ENCODE measurements at places on chromosomes 4 and X.

GRCh38 chrX:19776753-19777152 lies 110.6 kb downstream of the SH3KBP1 start:
- no peak for DNase-seq

GRCh38 chrX:115047181-115047580 lies 29.8 kb upstream of the IL13RA2 start:
- no peak for DNase-seq

DNA sequence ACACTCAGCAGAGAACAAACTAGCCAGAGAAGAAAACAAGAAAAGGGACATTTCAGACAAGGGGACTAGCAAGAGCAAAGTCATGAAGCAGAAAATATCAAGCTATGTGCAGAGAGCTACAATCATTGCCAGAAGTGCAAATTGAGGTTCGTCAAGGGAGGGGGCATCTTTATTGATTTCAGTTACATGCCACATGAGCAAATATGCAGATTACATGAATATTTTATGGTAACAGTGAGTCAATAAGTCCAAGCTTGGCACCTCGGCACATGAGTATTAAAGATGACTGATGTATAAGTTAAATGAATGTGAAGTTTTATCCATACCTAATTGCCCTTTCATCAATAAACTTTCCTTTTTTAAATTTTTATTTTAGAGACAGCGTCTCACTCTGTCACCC lies 238.1 kb upstream of the DIAPH2 start:
- DNase-seq, result no peak

DNA sequence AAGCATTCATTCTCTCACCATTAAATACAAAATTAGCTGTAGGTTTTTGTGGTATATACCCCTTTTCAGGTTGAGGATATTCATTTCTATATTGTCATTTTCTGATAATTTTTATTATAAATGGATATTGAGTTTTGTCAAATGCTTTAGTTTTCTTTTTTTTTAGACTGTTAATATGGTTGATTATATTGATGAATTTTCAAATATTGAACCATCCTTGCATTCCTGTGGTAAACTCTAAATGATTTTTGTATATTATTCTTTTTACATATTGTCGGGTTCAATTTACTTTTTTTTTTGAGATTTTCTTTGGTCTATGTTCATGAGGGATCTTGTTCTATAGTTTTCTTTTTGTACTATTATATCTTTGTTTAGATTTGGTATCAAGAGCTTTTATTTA lies 165.1 kb downstream of the GPAT3 start:
- no peak for DNase-seq

DNA sequence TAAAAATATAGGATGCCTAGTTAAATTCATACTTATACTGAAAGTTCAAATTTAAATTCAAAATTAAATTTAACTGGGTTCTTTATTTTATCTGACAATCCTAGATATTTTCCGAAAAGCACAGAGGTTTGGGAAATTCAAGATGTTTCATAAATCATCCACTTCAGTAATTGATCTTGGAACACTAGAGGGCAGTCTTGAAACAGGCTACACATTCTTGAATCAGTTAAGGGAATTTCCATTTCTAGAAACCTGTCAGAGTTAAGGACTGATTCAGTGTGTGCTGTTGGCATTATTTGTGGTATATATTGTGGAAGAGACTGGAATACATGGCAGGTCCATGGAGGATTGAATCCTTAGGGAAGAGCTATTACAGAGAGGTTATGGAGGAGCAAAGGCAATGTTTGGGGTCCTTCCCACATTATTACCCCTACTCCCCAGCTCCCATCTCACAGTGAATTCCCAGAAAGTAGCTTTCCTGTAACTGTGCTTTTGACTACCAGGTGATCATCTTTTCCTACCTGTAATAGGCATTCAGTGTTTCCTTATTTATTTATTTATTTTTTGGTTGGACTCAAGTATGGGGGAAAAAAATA lies 92.9 kb downstream of the EGF start:
- DNase-seq, result peak; percentile 62

DNA sequence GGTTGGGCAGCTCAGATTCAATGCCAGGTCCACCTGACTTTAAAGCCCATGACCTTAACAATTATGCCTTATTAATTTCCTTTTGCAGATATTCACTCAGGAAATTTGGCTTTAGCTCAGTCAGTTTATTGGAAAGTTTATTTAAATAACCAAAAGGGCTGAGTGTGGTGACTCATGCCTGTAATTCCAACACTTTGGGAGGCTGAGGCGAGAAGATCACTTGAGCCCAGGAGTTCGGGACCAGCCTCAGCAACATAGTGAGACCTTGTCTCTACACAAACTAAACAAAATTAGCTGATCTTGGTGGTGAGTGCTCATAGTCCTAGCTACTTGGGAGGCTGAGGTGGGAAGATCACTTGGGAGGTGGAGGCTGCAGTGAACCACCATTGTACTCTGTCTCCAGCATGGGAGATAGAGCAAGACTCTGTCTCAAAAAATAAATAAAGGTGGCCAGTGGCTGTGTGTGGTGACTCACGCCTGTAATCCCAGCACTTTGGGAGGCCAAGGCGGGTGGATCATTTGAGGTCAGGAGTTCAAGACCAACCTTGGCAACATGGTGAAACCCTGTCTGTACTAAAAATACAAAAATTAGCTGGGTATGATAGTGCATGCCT lies 43.3 kb downstream of the RHOH start:
- no peak for DNase-seq

DNA sequence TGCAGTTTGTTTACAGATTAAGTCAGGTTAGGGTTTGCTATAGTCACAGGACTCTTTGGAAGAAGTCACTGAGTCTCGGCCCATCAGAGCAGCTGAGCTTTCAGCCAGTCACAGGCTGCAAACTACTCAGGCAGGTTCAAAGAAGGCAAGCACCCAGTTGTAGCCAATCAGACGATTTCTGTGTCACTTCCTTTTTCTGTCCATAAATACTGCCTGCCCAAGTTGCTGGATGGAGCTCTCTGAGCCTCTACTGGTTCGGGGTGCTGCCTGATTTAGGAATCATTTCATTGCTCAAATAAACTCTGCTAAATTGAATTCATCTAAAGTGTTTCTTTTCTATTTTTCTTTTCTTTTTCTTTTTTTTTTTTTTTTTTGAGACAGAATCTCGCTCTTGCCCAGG lies 7.3 kb upstream of the SH3BP2 start:
- DNase-seq, result no peak

GRCh38 chrX:123357941-123358340 lies 173.9 kb downstream of the GRIA3 start:
- DNase-seq, result no peak

GRCh38 chr4:125951261-125951887 lies 636.6 kb downstream of the FAT4 start:
- peak; percentile 79 for DNase-seq

- no peak for DNase-seq
Observed at GRCh38 chr4:77819404-77819842, 255 bp upstream of the CNOT6L start.

DNA sequence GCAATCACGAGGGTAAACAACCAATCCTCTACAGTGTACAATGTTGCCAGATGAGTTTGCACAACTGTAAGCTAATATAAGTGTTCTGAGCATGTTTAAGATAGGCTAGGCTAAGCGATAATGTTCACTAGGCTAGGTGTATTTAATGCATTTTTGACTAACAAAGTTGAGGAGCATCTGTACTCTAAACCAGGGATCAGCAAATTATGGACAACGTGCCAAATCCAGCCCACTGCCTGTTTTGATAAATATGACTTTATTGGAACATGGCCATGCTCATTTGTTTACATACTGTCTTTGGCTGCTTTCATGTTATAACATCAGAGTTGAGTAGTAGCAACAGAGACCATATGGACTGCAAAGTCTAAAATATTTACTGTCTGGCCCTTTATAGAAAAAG lies 46.3 kb upstream of the ARHGEF6 start:
- DNase-seq, result no peak

- DNase-seq, result no peak
Observed at GRCh38 chrX:129932821-129933321, 26.9 kb downstream of the UTP14A start.

DNA sequence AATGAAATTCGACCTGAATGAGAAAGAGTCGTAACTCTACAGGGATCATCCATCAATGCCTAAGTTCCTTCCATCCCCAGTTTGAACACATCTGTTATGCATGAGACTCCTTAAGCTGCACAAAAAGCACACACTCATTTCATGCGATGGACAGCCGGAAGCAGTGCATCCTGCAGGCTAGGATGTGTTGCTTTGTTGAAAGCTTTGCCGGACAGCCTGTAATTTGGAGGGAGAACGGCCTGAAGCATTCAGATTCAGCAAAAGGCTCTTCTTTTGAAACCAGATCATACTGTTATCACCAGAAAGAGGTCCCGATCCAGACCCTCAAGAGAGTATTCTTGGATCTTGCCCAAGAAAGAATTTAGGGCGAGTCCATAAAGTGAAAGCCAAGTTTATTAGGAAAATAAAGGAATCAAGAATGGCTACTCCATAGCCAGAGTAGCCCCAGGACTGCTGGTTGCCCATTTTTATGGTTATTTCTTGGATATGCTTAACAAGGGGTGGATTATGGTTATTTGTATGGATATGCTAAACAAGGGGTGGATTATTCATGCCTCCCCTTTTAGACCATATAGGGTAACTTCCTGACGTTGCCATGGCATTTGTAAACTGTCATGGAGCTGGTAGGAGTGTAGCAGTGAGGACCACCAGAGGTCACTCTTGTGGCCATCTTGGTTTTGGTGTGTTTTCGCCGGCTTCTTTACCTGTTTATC lies 48.1 kb upstream of the DHRSX start:
- DNase-seq, result no peak

DNA sequence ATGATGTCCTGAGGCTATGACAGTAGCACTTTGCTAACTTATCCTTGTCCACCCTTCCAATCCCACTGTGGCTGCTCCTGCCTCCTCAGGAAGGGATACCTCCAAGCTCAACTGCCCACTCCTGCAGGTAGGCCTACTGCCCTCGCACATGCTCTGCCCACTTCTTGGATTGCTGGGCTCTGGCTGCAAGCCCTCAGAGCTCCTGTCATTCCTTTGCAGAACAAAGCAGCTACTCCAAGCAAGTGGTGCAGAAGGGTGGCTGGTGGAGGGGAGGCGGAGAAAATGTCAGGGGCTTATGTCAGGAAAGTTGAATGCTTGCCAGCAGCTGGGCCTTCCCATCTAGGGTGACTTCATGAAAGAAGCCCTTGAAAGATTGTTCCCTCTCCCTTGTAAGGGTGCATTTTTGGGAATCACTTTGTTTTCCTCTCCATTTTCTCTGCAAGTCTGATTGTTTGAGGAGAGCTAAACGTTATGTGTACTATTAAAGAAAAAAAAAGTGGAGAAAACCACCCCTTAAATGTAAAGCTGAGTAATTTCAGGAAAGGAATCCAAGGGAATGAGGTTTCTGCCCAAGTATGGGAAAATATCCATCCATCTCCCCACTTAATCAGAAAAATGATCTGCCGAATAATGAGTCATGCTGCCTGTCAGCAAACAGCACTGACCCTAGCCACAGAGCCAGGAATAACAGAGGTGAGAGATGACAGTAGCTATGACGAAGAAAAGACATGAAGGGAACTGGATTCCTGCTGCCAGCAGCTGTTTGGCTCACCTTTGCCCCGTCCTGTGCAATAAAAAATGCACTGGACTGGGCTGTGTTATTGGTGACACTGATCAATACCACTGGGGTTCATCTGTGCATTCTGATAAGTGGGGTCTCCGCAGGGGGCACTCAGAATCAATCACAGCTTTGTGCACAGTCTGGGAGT lies 102.0 kb downstream of the RTL5 start:
- DNase-seq, result peak; percentile 17

DNA sequence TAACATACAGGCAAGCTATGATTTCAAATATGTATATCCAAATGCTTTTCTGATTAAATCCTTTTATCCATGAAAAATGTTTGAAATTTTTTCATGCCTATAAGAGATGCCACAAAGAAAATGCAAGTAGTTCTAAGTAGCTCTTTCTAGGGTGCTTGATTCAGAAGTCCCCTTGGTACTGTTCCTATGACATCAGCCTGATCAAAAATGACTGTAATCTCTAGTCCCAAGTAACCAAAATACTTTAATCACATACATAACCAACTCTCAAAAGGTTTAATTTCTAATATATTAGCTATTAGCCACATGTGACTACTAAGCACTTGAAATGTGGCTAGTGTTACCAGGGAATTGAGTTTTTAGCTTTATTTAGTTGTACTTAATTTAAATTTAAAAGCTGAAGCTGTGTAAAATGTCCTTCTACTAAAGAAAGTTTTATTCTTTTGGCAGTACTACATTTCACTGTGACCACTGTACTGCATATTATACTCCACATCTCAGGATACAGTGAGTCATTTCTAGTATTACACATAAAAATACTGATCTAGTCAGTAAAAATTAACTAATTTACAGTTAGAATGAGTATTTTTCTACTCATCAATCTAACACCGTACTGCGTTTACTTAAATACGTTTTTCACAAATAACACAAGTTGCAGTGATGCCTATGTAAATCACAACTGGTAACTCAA lies 33.9 kb downstream of the FBXW7 start:
- DNase-seq, result no peak

- DNase-seq, result peak; percentile 95
Observed at GRCh38 chr4:7842384-7843279, 97.0 kb downstream of the AFAP1 start.

DNA sequence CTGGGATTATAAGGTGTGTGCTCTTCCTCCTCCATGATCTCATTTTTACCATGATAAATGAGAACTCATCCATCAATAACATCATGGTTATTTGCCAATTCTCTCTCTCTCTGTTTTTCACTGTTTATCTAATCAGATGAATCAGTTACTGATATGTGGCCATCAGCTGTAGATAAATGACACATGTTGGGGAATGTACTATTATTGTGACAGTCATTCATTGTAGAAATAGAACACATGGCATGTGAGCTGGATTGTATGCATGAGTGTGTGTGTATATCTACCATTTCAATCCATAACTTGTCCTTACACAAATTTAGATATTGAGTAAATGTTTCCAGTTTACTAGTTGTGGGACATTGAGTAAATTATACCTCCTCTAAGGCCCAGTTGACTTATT lies 53.0 kb downstream of the OSTC start:
- no peak for DNase-seq

GRCh38 chrX:46913667-46914066 lies 1.4 kb downstream of the JADE3 start:
- peak; percentile 22 for DNase-seq

GRCh38 chr4:74886484-74886883 lies 46.4 kb upstream of the PARM1 start:
- DNase-seq, result peak; percentile 44

DNA sequence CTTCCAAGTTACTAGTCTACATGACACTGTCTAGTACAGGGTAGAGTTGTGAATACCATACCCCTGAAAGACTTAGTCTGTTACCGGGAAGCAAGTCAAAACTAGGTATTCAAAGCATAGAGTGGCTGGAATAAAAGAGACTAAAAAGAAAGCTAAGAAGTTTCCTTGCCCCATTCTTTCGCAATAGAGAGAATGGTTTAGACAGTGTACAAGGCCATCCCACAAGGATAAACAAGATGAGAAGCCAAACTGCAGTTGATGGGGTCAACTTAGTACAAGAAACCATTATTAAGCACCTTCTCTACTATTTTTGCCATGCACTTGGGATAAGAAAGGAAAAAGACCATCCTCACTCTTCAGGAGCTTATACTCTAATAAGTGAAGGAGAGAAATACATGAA lies 30.3 kb downstream of the AMMECR1 start:
- DNase-seq, result peak; percentile 52

GRCh38 chr4:100240008-100240407 lies 49.7 kb upstream of the DDIT4L start:
- DNase-seq, result peak; percentile 15

- no peak for DNase-seq
Observed at GRCh38 chr4:2942037-2942531, 21.1 kb downstream of the NOP14 start.

GRCh38 chr4:62053974-62054373 lies 853.8 kb downstream of the ADGRL3 start:
- DNase-seq, result no peak

All from fibroblast of gingiva (primary cell).